Esophagus squamous epithelium (tissue), 5 donors: ENCODE measurements at places on chromosomes 2 and 18. TPM values are rescaled to one million over a fixed set of nuclear protein-coding genes. Genes with fewer than 3 reads are reported as not detected.
A peak's percentile ranks its signal among the peaks of the same experiment; 100 is the strongest.

GRCh38 chr18:52278191-52278590 is 61.8 kb upstream of the DCC start:
- DNase-seq = no peak

NAT8 gene
- not detected for total RNA-seq

DNA sequence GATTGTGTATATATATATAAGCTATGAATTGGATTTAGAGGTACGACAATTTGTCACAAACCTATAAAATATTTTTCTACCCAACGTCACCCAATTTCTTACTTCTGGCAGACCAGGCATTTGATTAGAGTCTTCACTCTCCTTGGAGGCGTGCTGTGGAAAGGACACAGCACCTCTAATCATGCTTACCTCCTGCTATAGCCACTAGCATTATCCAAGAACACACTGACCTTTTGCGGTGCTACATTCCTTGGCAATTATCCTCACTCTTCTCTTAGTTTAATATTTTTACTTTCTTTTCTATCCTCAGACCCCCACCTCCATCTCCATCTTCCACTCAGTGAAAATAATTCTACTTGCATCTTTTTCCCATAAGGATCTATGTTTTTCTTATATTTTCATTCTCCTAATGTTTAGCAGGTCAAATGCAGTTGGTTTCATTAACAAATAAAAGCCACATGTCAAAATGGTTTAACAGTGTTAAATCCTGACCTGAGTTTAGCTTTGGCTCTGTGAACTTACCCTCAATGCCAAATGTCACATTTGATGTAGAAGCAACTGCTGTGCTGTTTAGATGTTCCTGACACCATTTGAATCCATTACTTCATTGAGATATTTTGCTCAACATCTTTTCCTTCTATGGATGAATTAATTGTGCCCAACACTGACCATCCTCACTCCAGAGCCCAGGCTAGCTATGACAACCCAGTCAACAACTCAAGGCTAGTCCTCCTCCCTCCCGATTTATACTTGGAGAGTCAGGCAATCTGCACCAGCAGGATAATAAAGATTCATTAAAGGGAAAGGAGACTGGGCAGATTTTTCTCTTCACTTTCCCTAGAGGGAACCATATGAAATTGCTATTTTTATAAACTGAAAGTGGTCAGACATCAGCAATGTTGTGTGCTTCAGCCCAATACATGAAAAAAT is 240.5 kb downstream of the MREG start:
- no peak for DNase-seq

- DNase-seq = peak; percentile 48
These were observed at the start of gene TUBA4A for GRCh38 chr2:219253753-219254589. Gene TUBA4A, minus strand, starts transcription at chr2:219253918. Its CDS starts 60 bp downstream, at chr2:219253858.

DNA sequence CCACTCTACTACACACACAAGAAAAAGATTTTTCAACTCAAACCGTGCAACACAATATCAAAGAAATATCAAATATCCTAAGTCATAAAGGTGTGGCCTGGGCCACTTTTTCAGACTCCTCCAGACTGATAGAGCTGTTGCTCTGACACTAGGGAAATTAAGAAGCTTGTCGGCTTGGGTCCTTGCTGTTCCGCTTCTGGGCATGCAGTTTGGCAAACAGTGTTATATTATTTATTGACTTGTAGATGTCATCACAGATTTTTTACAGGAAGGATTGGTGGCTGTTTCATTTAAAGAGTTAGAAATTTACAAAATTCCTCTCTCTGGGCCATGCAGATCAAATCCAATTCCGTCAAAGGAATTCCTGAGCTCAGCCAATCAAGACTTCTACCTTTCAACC is 98.3 kb upstream of the MSH2 start:
- DNase-seq = no peak
